Right atrium auricular region (tissue), 2 donors: ENCODE measurements at places on chromosomes 4 and X.

- no peak for DNase-seq
These were observed 59.9 kb downstream of the HHIP start for GRCh38 chr4:144705601-144706590.

DNA sequence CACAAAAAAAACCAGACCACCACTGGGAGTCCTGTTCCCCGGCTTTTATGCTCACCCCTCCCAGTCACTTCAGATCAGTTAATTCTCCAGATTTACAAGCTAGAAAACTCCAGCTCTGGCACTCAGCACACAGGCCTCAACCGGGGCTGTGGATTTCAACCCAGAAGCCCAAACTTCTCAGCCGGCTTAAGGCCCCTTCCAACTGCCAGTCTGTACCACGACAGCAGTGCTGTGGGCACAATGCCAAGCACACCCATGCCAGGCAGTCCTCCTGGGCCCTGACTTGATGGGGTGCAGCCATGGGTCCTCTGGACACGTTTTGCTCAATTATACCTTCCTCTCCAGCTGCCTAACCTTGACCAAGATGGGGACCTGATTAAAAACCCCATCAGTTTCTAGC, 12.2 kb downstream of the SOD3 start:
- no peak for DNase-seq

- no peak for DNase-seq
These were observed 144.7 kb upstream of the HHIP start for GRCh38 chr4:144501231-144501780.

GRCh38 chrX:108203540-108203939, 112.0 kb downstream of the ATG4A start:
- no peak for DNase-seq

GRCh38 chr4:164204434-164204833, 549.5 kb upstream of the SMIM31 start:
- no peak for DNase-seq

GRCh38 chrX:111831343-111831742, 44.6 kb upstream of the TRPC5OS start:
- DNase-seq = no peak

DNA sequence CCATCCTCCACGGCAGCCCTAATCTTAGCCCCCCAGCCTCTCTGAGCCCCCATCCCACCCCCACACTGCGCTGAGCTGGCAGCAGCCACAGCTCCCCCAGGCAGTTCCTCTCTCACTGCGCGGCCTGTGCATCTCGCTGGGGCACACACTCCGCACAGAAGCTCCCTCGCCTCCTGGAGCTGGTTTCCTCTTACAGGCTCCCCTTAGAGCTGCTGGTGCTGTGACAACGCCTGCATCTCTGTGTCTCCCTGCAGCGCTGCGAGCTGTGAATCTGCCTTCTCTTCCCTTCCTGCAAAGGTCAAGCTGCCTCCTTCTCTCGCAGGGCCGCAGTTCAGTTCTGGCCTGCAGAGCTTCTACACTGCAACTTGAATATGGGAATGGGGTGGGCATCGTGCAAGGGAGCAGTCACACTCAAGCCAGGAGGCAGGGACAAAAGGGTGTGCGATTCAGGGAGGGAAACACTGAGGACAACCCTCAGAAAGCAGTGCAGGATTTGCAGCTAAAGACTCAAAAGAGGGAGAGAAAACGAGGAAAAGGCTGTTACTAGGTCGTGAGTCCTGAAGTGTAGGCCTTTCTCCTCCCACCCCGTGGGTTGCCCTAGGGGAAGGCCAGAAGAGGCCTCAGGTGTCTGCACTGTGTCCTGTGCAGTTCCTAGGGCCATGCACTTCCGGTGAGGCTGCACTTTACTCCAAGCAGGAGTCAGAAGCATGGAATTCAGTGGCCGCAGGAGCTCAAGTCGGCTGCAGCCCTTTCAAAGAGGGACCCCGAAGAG, 87.0 kb downstream of the BCOR start:
- DNase-seq = no peak

- no peak for DNase-seq
These were observed 52.8 kb upstream of the CD99 start for GRCh38 chrX:2638279-2638678.

GRCh38 chr4:79181190-79181589, 144.7 kb downstream of the NAA11 start:
- no peak for DNase-seq

GRCh38 chr4:48112017-48112667, 21.9 kb downstream of the TXK start:
- no peak for DNase-seq

DNA sequence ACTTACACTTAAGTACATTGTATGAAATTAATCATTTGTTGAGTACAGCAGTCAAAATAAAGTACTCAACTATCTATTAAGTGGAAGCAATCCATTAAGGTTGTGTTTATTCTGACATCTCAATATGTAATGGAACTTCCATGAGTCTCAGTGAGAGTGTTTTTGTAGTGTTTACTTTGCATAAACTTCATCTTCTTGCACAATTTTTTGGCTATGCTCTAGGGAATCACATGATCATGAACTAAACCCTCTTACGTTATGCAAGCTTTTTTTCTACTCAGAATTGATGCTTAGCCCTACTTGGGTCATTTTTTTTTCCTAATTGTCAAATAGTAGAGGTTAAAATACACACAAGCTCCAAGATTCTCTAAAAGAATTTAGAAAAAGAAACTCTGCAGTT, 21.1 kb upstream of the PIGA start:
- no peak for DNase-seq

- no peak for DNase-seq
These were observed 454 bp downstream of the BTC start for GRCh38 chr4:74793757-74794381.

- DNase-seq = no peak
These were observed 516.2 kb upstream of the GALNT7 start for GRCh38 chr4:172652369-172652768.

DNA sequence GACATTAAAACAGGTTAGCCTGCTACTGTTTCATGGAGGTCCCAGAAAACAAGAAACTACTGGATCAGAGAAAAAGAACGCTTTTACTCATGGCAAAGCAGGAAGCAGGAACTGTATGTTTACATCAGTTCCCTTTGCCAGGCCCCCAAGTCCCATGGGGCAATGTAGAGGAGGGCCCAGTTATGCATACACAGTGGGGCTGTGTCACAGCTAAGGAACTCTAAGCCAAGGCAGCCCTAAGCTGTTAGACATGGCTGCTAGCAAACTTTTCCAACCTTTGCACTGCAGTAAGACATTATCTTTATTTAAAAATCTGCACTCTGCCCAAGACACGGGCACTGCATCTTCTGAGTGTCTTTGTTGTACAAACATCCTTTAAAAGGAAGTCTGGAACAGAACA, 975.8 kb downstream of the C4orf33 start:
- no peak for DNase-seq

DNA sequence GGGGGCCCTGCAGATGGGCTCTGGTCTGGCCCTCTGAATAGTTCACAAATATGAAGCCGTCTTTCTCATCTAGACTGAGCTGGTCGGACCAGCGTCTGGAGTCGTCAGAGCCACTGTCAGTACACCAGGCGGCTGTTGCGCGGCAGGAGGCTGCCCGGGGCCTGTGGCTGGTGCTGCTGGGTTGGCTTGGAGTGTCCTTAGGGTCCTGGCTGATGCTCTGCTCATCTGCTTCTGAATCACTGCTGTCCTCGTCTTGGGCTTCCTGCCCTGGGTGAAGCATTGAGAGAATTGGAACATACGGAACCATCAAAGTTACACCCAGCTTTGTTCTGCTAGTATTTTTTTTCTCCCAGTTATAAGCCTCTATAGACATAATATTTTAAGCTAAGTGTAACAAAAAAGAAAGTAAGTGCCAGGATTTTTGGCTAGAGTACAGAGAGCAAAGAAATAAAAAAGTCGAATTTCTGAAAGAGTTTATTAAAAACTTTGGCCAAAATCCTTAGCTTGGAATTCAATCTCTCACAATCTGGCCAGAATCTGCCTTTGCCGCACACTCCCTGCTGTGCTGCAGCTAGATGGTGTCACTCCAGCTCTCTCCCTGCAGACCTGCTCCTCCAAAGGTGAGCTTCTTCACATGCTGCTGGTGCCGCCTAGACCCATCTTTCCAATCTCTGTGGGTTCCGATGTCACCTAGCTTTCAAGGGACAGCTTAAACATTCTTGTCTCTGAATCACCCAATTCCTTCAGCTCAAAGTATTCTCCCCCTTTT, 96.2 kb downstream of the CDS1 start:
- no peak for DNase-seq

GRCh38 chrX:154056770-154057241, 37.1 kb upstream of the IRAK1 start:
- DNase-seq = no peak

DNA sequence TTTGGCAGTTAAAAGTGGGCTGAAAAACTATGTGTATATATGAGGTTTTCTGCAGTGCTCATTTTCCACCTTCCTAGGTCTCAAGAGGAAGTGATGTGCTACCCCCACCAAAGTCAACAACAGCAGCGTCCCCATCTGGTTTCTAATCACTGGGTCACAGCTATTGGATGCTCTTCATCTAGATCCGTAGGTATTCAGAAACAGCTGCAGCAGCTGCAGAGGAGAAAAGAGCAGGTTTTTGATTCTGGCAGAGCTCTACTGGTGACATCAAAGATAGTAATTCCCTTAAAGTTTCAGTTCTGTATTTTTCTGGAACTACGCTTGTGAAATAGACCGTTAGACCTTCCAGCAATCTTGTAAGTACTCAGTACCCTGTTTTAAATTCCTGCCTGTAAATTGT, 5.8 kb upstream of the GUCY2F start:
- no peak for DNase-seq

- DNase-seq = no peak
These were observed 68.8 kb downstream of the IL15 start for GRCh38 chr4:141705048-141705746.

- DNase-seq = no peak
These were observed 10.3 kb upstream of the VSIG4 start for GRCh38 chrX:66050140-66050569.

- DNase-seq = no peak
These were observed 12.4 kb upstream of the PIN4 start for GRCh38 chrX:72169008-72169728.

DNA sequence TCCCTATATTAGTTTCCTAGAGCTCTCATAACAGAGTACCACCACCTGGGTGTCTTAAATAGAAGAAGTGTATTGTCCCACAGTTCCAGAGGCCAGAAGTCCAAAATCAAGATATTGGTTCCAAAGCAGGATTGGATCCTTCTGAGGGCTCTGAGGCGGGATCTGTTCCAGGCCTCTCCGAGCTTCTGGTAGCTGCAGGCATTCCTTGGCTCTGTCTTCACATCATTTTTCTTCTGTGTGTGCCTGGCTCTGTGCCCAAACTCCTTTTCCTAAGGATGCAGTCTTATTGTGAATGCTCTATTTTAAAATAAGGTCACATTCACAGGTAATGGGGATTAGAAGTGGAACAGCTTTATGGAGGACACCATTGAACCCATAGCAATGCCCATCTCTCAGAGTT, 253.7 kb upstream of the TAPT1 start:
- no peak for DNase-seq

DNA sequence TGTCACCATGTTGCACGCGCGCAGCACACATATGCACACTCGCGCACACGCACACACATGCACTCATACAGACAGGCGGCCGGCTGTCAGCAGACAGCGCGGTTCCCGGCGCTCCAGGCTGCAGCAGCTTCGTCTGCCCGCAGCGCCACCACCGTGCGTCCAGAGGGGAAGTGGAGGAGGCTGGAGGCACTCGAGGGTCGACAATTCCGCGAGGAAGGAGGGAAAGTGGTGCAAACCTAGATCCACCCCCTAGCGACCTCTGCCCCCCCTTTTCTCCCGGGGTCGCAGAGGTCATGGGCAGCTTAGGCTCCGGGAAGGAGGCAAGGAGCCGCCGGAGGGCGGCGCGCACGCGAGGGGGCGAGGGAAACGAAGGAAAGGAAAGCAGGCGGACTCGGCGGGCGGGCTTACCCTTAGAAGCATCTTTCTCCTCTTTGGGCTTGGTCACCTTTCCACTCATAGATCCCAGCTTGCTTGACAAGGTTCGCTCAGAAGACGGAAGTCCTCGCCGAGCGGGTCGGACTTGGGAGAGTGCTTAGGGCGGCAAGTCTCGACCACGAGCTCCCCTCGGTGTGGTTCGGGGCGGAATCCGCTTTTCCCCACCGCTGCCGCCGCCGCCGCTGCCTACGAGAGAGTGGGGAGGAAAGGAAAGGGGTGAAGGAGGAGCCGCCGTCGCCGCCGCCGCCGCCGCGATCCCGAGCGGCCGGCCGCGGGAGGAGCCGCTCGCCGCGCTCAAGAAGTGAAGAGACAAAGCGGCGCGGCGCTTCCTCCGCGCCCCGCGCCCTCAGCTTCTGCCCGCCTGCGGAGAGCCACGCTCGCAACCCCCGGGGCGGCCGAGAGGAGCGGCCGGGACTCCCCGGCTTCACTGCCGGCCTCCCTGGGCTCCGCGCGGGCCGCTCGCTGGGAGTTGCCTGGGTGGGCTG, 326.6 kb upstream of the F9 start:
- DNase-seq = no peak
